ENCODE measurements at places on chromosomes 12 and 14.

DNA sequence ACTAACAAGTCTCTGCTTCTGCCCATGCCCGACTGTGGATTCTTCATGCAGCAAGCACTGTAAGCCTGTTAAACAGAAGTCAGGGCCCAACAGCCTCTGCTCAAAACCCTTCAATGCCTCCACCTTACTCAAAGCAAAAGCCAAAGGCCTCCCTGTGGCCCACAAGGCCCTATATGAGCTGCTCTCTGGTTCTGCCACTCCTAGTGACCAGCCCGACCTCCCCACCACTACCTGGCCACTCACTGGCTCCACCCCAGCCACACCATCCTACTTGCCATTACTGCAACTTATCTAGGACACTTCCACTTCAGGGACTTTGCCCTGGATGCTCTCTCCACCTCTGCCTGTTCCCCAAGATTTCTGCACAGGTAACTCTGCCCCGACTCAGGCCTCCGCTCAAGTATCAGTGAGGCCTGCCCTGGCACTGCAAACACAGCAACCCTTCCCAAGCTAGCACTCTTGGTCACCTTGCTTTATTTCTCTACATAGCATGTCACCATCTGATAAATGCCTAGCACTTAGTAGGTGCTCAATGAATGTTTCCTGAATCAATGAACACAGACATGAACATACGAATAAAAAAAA, 88.9 kb downstream of the ITPR2 start:
- no peak for DNase-seq

DNA sequence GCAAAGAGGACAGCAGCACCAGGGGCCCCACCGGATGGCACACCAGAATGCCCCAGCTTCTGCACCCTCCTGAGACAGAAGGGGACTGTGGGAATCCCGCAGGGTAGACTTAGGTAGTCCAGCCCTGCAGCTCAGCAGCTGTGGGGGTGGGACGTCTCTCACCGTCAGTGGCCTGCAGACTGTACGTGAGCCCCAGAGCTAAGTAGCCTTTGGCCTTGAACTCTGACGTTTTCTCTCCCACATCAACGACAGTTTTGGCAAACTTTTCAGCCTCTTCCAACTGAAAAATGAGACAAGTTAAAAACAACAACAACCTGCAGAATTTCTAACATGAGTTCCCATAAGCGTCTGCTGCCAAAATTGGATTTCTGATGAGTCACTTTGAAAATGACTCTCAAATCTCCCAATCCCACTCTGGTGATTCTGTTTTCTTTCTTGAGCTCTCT, 161.4 kb downstream of the TTC7B start:
- DNase-seq: no peak

DNA sequence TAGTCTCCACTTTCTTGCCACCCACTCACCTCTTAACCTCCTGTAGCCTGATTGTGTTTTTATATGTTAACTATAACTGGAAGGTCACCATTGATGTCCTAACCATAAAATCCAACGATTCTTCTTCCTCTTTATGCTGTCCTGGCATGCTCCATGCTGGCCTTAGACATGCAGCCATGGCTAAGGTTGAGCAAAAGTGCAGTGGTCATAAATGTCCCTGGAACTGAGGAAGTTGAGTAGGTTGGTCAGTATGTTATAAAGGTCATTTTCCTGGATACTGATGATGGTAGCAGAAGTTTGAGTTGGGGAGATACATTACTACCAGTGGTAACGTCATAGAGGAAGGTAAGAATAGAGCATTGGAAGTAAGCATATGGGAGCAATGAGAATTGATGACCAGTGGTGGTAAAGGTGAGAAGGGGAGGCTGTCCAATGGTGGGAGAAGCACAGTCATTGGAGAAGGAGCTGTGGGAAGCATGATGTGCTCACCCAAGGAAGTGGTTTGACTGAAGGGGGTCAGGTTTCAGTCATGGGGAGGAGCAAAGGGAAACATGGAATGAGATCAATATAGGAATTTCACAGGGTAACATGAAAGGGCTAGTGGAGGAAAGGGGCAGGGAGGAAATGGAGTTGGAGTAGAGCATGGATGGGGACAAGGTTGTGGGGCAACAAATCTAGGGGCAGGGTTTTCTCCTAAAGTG, 240.8 kb downstream of the DACT1 start:
- no peak for DNase-seq

DNA sequence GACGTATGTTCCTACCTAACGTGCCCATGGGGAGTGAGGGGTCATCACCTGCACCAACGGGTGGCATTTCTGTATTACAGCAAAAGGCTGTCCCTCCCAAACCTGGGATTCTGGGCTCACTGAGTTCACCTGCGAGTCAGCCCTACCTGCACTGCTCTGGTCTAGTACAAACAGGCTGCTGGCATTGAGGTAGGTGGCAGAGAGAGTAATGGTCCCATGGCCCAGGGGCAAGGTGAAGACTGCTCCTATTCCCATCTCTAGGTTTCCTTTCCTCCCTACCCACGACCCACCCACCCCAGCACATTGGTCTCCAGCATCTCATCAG, 421 bp downstream of the SUOX start:
- no peak for DNase-seq

DNA sequence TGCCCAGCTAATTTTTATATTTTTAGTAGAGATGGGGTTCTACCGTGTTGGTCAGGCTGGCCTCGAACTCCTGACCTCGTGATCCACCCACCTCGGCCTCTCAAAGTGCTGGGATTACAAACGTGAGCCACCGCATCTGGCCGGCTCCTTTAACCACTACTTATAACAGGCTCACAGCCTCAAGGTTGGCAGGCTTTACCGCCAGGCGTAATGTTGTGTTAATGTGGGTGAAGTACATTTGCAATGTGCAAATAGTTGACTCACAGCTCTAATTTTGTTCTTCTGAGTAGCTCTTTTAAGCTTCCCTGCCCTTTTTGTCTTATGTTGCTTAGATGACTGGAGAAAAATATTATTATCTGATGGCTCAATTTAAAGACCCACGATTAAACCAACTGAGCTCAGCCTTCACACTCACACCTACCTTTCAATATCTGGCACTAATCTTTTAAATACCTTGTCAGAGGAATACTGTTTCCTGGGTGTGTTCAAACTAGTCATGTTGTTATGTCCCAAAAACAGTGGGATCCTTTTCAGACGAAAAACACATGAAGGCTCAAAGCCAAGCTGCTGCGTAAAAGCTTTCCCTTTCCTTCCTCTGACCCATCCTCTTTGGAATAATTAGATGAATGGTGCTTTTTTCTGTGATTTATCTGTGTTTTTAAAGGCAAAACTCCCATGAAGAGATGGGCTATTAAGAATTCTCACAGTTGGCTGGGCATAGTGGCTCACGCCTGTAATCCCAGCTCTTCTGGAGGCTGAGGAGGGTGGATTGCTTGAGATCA, 57.2 kb upstream of the USP44 start:
- DNase-seq: no peak

DNA sequence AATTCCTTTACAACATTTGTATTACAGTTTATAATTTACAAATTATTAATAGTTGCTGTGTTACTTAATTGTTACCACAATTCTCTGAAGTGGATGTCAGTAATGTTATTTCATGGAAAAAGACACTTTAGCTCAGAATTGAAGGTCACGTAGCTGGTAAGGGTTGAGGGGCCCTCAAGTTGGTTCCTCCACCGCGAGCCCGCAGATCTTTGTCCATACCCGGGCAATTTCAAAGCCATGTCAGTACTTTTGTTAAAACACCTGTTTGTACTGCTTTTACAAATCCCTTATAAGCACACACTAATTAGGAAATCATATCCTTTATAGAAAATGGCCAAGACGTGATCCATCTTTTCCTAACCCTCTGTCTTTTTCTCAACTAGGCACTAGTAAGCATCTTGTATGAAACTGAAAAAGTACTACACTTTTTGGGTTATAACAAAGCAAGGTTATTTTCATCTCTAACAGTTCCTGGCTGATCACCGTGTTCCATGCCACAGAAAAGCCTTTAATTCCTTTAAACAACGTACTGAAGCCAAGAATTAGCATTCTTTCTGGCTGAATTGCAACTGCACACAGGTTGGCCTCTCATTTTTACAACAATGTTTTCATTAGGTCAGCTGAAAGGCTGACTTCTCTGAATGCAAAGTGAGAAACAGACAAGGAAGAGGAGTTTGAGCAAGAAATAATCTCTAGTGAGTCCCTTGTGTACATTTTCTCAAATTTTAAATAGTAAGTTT, 76.1 kb downstream of the CNTN1 start:
- DNase-seq: no peak

- no peak for DNase-seq
These were observed 13.5 kb upstream of the CYP46A1 start for GRCh38 chr14:99670361-99671234.

DNA sequence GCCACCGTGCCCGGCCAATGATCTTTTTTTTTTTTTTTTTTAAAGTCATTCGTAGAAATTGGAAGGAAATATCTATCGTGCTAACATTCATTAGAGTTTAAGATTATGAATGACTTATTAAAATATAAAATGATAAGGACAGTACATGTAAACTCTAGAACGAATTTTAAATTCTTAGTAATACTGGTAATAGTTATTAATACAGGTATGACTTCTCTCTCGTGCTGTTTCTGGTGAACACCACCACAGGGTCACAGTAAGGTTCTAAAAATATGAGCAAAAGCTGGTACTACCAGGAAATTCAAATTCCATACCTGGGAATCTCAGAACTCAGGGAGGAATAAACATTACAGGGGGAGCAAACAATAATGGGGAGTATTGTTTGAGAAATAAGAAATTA, 26.2 kb downstream of the WNK1 start:
- no peak for DNase-seq

- no peak for DNase-seq
These were observed 34.7 kb upstream of the AP4S1 start for GRCh38 chr14:30990770-30991169.

DNA sequence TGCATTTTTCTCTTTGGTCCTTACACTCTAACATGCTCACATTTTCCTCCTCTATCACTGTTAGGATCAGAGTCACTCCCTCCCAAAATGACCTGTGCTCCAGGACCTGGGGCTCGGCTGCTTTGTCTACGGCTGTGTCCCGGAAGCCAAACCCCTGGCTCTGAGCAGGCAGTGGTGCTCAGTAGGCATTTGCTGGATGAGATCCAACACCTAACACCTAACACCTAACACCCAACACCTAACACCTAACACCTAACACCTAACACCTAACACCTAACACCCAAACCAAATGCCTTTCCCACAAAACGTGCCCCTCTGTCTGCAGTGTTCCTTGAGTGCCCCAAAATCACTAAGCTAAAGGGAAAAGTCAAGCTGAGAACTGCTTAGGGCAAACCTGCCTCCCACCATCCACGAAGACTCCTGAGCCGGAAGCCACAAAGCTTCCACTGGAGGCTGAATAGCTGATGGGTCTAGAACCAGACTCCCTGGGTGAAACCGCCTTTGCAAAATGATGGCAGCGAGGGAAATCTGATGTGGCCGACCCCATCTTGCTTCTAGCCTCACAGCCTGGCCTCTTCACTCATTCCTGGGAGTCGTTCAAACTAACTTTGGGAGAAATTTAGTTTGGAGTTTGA, 29.2 kb downstream of the HSP90AA1 start:
- DNase-seq: no peak

GRCh38 chr12:100794441-100795173, at the start of gene ANO4:
TSS of gene ANO4 (plus strand) at chr12:100794776. CDS start at chr12:100901786, 107,010 bp downstream.
- no peak for DNase-seq

All from T-cell (primary cell).